ENCODE measurements at places on chromosomes 5 and 9. TPM values are rescaled to one million over a fixed set of nuclear protein-coding genes. Genes with fewer than 3 reads are reported as not detected.
A peak's percentile ranks its signal among the peaks of the same experiment; 100 is the strongest.

The SMIM33 gene
- not detected for total RNA-seq

The SLC27A6 gene
- total RNA-seq: 0.32 TPM

DNA sequence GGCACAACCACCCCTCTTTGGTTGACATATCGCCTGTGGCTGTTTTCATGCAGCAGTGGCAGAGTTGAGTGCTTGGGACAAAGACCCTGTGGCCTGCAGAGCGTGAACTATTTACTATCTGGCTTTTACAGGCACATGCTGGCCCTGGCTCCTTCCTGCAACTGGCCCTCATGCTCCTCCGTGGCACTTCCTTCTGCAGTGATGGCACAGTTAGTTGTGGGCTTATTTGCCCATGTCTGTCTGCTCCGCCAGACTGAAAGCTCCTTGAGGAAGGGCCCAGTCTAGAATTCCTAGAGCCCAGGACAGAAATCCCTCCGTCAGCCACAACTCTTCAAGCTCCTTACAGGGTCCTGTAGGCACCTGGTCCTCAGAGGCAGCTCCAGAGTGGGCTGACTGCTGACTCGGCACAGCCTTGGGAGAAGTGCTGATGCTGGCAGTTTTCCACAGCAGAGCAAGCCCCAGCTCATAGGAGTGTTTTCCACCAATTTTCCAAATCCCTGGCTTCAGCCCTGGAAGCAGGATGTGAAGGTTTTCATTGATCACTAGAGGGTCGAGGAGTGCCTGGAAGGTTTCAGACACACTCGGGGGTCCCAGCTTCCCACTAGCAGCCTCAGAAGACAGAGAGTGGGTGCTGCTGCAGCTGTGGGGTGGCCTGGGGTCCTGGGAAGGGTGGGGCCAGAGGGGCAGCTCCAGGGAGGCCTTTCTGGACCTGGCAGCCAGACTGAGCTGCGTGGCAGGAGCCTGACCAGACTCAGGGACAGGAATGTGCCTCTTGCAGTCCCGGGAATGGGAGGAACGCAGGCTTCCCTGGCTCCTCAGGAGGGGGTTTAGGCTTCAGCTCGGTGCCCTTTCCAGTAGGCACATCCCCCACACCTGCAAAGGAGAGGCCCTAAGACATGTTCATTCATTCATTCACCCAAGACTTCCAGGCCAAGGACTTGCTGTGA, 56.5 kb upstream of the ANGPTL2 start:
- DNase-seq: no peak

GRCh38 chr5:37839407-37840052, at the start of gene GDNF:
Gene GDNF, minus strand, starts transcription at chr5:37840041. Its CDS starts 5,245 bp downstream, at chr5:37834796.
- peak; percentile 88 for DNase-seq

DNA sequence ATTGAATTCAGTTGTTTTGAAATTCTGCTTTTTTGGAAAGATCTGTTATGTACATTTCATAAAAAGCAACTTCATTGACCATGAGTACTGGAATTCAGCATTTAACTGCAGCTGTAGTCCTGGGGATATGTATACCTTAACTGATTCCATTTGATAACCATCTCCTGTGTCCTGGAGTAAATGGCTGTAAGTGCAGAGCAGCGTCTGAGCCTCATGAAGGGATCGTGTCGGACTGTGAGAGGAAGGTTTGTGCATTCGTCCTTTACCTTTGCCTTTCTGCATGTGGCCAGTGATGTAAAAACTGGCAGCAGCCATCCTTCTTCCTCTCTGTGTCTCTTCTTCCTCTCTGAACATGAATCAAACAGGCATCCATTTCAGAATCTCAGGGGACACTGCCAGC, 287.2 kb downstream of the FANCC start:
- DNase-seq: no peak

Measured in GM23248 (cell line).